Neural crest cell (in vitro differentiated cells): ENCODE measurements at places on chromosomes 4 and X. TPM values are rescaled to one million over a fixed set of nuclear protein-coding genes. Genes with fewer than 3 reads are reported as not detected.

The ATP10D gene
- 7.9 and 9.0 TPM in 2 replicates for total RNA-seq

The HSFX1 gene
- total RNA-seq, result 1.0 and 1.4 TPM in 2 replicates

The SRPX gene
- total RNA-seq, result 3.6 and 3.7 TPM in 2 replicates

The UFSP2 gene
- 26.5 and 28.6 TPM in 2 replicates for total RNA-seq

The TMEM144 gene
- 1.6 and 1.8 TPM in 2 replicates for total RNA-seq

The ARSJ gene
- total RNA-seq, result 0.49 and 0.89 TPM in 2 replicates

The PALLD gene
- total RNA-seq, result 58.7 and 63.6 TPM in 2 replicates

The CT55 gene
- 0.14 and 0.23 TPM in 2 replicates for total RNA-seq

The PFKFB1 gene
- total RNA-seq, result 0.77 and 0.93 TPM in 2 replicates

The RAB40AL gene
- 0.59 and 0.68 TPM in 2 replicates for total RNA-seq

The GUCY1B1 gene
- 6.1 and 6.7 TPM in 2 replicates for total RNA-seq

GRCh38 chr4:63049278-63049677 is 1360.0 kb downstream of the TECRL start:
- no peak for DNase-seq

DNA sequence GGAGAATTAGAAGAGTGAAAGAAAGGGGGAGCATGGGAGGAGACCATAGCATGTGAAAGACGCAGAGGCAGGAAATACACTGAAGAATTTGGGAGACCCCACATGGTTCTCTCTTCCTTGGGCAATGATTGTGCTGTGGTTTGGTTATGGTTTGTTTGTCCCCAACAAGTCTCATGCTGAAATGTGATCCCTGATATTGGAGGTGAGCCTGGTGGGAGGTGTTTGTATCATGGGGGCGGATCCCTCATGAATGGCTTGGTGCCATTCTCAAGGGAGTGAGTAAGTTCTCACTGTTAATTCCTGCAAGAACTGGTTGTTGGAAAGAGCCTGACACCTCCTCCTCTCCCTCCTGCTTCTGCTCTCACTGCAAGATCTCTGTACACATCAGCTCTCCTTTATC is 78.6 kb upstream of the RAI2 start:
- DNase-seq, result no peak

DNA sequence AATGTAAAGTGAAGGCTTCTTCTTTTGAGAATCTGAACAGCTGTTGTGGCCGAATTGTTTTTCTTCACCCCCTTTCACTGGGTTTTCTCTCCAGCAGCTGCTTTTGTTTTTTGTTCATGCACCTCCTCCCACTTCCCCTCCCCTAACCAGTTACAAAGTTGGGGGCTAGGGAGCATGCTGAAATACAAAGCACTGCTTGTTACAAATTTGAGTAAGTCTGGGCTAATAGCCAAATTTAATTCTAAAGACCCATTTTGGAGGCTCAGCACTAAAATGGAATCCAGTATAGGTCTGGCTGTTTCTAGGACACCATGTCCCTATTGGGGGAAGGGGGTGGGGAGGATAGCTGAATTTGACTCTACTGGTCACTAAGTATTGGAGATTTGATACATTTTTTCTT is 89.2 kb upstream of the GPM6B start:
- DNase-seq, result no peak

DNA sequence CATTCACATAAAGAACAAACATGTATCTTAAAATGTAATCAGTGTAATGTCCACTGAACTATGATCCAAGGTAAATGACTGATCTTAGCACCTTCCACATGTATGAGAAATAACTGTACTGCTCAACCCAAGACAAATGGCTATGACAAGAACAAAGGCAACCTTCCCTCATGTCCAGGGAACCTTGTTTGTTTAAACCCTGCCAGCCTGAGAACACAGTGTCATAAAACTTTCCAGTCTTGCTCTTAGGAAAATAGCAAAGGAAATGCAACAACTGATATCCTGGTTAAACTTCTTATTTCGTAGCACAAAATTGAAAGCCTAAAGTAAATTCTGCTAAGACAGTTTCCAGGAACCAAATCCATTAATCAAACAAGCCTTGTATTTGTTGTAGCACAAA is 494.3 kb downstream of the IL15 start:
- no peak for DNase-seq

- DNase-seq, result no peak
These were observed 121.1 kb upstream of the NDST4 start for GRCh38 chr4:115234405-115235093.

DNA sequence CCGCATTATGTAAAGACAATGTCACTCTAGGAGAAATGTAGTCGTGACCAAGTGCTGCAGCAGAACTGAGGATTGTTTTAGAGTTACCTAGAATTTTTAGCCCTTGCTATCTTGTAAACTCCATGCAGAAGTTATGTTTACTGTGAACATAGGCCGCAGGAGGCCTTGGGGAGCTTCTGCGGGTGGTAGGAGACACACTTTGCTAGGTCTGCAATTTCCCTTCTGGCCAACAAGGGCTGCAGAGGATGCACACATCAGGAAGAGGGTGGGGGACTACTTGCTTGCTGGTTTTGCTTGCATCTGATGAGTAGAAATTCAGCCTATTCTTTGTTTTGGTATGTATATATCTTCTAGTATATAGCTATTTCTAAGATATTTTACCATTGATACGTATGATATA is 23.1 kb downstream of the BANK1 start:
- DNase-seq, result no peak

GRCh38 chr4:176575141-176575730 is 217.5 kb downstream of the VEGFC start:
- DNase-seq, result no peak

- peak; percentile 12 for DNase-seq
These were observed 67.3 kb upstream of the VBP1 start for GRCh38 chrX:155148724-155149537.

GRCh38 chr4:159443975-159444374 is 341.1 kb downstream of the RAPGEF2 start:
- no peak for DNase-seq

- DNase-seq, result no peak
These were observed 77.7 kb upstream of the ATP6AP2 start for GRCh38 chrX:40503094-40503493.

DNA sequence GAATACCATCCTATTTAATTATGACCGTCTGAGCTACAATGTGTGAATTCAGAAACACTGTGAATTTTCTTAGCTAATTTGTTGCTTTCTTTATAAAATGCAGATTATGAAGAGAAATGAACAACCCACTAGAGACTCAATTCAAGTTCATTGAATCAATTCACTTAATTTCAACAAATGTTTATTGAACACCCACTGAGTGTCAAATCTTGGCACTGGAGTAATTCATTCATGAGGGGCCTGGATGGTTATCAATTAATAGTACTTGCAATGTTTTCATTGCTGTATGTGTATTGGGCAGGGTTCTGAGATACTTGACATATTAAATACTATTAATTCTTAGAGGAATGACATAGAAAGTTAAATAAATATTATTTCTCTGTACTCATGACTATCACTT is 789.4 kb downstream of the STPG2 start:
- DNase-seq, result no peak

DNA sequence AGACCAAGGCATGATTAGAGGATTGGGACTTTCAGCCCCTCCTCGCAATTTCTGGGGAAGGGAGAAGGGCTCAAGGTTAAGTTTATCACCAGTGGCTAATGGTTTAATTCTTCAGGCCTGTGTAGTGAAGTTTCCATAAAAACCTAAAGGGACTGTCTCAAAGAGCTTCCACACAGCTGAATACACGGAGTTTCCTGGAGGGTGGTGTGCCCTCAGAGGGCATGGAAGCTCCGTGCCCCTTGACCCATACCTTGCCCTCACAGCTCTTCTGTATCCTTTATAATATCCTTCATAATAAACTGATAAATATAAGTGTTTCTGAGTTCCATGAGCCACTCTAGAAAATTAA is 66.6 kb upstream of the DDX60 start:
- no peak for DNase-seq

DNA sequence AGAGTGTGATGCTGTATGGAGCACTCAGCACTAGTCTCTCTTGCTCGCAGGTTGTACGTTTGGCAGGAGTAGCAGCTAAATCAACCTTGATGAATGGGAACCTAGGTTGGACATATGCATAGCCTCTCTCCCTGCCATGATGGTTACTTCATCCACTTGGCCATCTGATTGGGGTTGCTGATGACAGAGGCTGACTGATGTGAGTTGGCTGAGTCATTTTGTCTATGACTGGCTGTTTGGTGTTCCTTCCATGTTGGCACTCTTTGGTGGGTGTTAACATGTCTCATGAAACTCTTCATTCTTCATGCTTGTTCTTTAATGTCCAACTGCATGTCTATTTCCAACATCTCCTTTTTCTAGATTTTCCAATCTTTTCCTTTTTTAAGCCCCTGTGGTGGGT is 31.6 kb upstream of the SPARCL1 start:
- DNase-seq, result no peak

- DNase-seq, result peak; percentile 12
These were observed 1.1 kb downstream of the MOB1B start for GRCh38 chr4:70903291-70903603.

DNA sequence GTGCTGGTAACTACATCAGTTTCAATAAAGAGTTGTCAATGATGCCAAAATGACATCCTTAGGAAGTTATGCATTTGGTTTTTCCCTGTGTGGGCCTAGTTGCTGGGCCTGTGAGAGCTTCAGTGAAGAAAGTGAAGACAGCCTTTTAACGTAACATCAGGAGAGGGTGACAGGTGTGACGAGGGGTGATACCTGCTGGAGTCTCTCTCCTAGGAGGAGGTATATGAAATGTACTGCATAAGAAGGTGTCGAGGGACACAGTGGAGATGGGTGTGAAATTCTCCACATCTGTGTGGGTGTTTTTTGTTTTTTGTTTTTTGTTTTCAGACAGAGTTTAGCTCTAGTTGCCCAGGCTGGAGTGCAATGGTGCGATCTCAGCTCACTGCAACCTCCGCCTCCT is 49.2 kb downstream of the EVC start:
- no peak for DNase-seq

GRCh38 chr4:74426101-74426500 is 18.8 kb upstream of the AREG start:
- no peak for DNase-seq

- DNase-seq, result no peak
These were observed 108.3 kb downstream of the AFAP1 start for GRCh38 chr4:7831330-7831729.

DNA sequence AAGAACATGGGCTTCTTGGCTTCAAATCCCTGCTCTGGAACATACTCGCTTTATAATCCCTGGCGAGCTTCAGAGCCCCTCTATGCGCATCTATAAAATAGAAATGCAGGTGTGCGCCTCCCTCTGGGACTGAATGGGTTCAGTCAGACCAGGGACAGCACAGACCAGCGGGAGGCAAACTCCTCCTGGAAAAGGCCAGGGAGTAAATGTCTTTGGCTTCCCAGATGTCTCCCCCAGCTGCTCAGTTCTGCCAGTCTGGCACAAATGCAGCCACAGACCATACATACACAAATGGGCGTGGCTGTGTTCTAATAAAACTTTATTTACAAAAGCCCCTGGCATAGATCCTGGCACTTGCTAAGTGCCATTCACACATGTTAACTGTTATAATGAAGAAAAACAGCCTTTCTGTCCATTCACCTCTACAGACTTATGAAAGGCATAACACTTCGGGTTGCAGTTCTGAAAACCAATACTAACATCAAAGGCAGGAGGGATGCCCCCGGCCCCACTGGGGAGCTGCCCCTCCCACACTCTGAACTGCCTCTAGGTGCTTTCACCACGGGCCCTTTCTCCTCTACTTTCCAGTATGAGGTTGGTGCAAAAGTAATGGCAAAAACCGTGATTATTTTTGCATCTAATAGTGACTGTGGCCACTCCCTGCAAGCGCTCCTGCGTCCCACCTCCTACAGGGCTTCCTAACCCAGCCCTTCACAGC is 4.6 kb downstream of the JAKMIP1 start:
- DNase-seq, result no peak

GRCh38 chrX:20267931-20268701 is 1.4 kb upstream of the RPS6KA3 start:
- peak; percentile 6 for DNase-seq

DNA sequence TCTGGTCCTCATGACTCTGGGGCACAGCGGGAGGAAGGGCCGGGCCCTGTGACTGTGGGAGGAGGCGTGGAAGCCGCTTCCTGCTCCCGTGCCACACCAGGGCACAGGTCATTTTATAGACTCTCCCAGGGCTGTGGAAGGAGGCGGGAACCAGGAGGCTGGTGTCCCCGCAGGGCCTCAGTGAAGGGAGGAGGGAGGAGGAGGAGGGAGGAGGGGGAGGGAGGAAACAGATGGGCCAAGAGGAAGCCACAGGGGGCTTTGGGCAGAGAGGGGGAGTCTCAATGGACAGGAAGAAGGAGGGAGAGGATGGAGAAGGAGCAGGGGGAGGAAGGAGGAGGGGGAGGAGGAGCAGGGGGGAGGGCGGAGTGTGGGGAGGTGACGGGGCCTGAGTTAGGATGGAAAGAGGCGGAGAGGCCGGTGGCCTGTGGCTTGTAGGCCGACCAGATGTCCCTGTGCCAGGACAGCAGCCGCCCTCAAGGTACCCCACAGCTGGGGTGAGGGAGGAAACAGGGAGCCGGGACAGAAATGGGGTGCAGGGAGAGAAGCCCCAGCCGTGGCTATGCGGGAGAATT is 6.2 kb upstream of the PLCXD1 start:
- DNase-seq, result peak; percentile 41

DNA sequence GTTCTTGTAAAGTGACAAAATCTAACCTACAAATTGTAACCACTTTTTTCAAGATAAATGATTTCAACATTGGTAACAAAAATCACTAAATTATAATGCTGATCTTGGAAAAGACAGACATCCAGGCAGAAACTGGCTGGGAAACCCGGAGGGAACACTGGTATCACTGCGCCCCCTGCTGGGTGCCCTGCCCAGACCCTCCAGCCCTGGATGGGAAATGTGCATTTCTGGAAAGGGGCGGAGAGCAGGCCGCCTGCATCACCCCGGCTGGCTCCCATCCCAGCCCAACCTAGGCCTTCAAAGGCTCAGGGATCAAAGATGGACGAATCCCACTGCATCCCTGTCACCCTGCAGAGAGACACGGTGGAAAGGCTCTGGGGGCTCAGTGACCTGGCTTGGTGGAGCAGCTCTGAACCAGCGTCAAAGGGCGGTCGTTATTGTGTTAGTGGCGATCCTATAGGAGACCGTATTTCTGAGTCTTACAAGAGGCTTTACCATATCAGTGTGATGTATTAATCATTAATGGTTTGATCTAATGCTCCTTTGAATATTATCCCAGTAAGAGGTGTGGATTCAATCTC is 37.3 kb downstream of the ACOX3 start:
- DNase-seq, result peak; percentile 84

DNA sequence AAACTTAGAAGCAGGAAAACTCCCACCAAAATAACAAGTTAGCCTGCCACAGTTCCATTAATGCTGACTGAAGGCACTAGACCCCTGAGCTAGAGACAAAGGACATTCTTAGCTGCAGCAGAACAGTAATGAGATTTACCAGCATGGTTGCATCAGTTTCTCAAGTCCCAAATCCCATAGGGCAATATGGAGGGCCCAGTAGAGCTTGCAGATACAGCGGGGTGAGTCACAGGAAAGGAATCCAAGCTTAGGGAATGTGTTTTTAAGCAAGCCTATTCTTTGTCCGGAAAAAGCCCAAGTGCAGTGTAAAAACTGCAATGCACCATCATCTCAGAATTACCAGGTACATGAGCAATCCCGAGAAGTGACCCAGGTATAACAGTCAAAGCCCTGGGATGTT is 51.3 kb upstream of the EXOC1L start:
- DNase-seq, result no peak

- no peak for DNase-seq
These were observed 146.3 kb downstream of the GRIA3 start for GRCh38 chrX:123330229-123330942.
